ENCODE measurements at places on chromosomes 1 and 21.

DNA sequence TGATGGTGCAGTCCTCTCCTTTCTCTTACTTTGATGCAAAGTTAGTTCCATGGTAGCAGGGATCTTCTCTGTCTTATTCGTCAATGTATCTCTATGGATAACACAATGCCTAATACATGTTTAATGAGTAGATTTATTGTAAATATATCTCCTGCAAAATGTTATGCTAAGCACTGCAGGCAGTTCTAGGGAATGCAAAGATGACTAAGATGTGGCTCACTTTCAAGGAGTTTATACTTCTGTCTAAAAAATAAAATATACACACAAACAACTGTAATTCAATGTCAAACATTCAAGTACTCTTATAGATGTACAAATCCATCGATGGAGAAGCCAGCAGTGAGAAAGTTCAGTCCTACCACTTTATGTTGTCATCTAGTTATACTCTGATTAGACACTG is 194.3 kb downstream of the KCTD3 start:
- DNase-seq = no peak

- no peak for DNase-seq
Measured at GRCh38 chr1:238558156-238558555, 667.4 kb upstream of the ZP4 start.

GRCh38 chr1:28436211-28436769 is 66.8 kb downstream of the PHACTR4 start:
- DNase-seq = no peak

- DNase-seq = no peak
Measured at GRCh38 chr1:198535631-198536030, 4.8 kb downstream of the ATP6V1G3 start.

DNA sequence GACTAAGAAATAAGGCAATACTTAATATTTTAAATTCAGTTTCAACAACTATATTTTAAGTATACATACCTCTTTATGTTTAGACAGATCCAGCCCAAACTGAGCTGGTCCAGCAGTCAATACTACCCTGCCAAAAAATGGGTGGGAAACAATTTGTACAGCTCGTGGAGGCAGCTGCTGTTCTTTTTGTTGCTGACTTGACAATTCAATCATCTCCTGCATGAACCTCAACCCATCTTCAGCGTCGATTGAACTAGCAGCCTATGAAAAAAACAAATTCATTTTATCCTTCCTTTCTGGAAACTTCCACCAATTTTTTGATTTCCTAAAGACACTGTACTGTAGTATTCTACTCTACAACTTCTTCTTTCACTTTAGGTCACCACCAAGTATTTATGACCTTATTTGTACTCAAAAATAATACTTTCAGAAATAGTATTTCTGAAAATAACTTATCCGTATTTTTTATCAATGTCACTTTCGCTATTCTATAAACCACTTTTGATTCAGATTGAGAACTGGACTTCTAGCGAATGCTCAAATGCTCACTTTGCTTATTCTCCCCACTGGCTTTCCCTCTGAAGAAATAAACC is 46.5 kb downstream of the EDEM3 start:
- DNase-seq = no peak

- DNase-seq = no peak
Measured at GRCh38 chr1:26768755-26769154, 19.0 kb upstream of the PIGV start.

- no peak for DNase-seq
Measured at GRCh38 chr1:109882288-109883245, 28.1 kb upstream of the CSF1 start.

GRCh38 chr21:17921579-17922530 is 102.7 kb upstream of the C21orf91 start:
- no peak for DNase-seq

- peak; percentile 69 for DNase-seq
Measured at GRCh38 chr21:39938086-39938625, 70.9 kb downstream of the PCP4 start.

GRCh38 chr1:212634252-212634651 is 25.7 kb downstream of the ATF3 start:
- DNase-seq = no peak

GRCh38 chr1:12708396-12709090 is 7.4 kb upstream of the AADACL3 start:
- no peak for DNase-seq

- no peak for DNase-seq
Measured at GRCh38 chr21:44304011-44304616, 4.3 kb downstream of the PFKL start.

DNA sequence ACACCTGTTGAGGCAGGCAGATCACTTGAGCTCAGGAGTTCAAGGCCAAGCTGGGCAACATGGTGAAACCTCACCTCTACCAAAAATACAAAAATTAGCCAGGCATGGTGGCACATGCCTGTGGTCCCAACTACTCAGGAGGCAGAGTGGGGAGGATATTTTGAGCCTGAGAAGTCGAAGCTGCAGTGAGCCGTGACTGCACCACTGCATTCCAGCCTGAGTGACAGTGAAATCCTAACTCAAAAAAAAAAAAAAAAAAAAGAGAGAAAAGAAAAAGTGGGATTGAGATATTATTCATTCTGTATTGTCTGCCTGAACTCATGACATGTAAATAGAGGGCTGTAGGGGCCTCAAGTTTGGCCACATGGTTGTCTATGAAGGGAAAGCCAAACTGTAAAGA is 37.3 kb downstream of the WNT2B start:
- DNase-seq = no peak

DNA sequence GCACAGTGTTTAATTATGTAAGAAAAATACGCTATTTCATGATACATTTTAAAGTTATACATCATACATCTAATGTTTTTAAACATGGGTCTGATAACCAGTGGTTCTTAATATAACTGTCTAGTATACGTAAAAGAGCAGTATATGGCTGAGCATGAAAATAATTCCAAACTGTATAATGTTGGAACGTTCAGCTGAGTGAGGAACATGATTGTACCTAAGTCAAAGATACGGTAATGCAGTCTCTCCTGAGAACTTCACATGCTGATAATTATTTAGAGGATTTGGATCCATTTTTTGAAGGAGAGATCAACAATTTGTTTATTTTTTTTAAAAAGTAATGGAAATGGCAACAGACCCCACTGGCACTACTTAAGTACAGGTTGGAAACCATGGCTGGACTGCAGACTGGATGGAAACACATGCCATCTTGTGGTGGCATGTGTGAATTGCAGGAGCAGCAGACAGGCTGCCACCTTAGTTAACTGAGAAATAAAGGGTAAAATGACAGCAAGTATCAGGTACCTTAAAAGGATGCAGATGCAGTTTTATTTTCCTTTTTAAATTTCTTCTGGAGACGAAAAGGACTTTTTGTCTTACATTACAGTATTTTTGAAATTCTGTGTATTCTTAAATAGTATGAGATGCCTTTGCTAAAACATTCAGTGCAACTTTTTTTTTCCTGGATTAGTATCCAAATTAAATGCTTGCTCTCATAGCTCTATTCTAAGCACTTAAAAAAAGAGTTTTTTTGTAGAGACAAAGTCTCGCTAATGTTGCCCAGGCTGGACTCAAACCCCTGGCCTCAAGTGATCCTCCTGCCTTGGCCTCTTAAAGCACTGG is 73.8 kb downstream of the MTR start:
- peak; percentile 1 for DNase-seq

GRCh38 chr1:14774225-14774624 is 175.7 kb downstream of the KAZN start:
- no peak for DNase-seq

- no peak for DNase-seq
Measured at GRCh38 chr1:12383786-12384185, 154.0 kb downstream of the VPS13D start.

GRCh38 chr1:19344372-19344810 is 32.3 kb downstream of the SLC66A1 start:
- no peak for DNase-seq

DNA sequence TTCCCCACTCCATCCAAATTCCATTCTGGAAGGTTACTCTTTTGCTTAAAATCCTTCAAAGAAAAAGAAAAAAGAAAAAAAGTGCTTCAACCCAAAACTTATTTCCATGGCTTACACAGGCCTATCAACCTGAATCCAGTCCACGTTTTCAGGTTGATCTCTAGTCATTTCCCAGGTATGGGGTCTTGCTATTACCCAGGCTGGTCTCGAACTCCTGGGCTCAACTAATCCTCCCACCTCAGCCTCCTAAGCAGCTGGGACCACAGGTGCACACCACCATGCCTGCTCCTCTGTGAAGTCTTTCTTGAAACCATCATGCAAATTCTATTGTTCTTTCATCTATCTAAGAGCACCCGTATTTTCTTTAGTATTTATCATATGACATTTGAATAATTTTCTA is 7.6 kb downstream of the RNF19B start:
- DNase-seq = no peak

DNA sequence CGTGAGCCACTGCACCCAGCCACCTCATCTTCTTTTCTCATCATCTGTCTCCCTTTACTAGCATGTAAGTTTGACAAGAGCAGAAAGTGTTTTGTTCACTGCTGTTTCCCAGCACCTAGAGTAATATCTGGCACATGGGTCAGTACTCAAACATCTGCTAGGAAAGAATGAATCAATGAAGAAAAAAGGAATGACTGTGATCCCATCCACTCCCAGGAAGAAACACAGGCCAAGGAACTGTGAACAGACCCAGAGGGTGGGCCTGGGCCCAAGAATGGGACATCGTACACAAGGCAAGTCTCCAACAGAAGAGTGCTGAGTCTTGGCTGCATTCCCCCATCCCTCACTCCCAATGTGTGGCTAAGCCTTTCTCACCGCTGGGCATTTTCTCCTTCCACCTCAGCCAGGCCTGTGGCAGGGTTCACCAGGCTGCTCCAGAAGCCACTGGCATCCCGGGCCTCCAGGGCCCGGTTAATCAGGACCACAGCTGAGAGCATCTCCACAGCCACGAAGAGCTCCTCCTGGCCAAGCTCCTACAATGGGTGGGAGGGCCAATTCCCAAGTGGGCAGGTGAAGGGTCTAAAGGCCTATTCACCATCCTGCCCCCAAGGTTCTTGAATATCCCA is 18.4 kb downstream of the IQGAP3 start:
- no peak for DNase-seq

- no peak for DNase-seq
Measured at GRCh38 chr1:206729050-206729449, 41.5 kb upstream of the IL19 start.

DNA sequence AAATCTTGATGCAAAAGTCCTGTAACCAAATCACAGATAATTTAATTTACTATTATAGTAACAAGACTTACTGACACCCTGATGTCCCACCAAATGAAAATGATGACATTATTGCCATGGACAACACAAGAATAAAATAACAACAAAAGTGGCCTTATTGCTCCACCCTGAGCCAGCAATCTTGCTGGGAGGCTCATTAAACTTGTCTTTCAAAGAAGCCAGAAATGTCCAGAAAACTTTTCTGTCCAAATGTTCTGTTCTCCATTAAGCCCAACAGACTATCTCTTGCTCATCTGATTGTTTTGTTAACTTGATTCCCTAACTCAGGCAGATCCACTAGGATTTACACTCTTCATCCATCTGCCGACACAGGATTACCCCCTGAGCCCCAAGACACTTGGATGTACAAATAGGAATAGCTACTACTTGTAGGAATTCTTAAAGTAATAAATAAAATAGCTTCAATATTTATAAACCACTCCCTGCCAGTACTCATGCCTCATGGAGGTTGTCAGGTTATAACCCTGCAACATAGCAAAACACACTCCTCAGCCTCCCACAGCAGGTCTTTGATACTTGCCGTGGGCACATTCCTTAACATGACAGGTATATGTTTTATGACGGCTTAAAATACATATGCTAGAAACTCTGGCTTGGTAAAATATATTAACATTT is 84.9 kb downstream of the PTPN14 start:
- no peak for DNase-seq

GRCh38 chr1:12206792-12207424 is 22.9 kb upstream of the VPS13D start:
- DNase-seq = no peak

- DNase-seq = no peak
Measured at GRCh38 chr1:222441066-222441465, 106.8 kb downstream of the HHIPL2 start.

GRCh38 chr1:29096231-29096886 is 27.3 kb downstream of the TMEM200B start:
- DNase-seq = no peak

GRCh38 chr1:194071205-194071604 is 884.8 kb upstream of the B3GALT2 start:
- no peak for DNase-seq

DNA sequence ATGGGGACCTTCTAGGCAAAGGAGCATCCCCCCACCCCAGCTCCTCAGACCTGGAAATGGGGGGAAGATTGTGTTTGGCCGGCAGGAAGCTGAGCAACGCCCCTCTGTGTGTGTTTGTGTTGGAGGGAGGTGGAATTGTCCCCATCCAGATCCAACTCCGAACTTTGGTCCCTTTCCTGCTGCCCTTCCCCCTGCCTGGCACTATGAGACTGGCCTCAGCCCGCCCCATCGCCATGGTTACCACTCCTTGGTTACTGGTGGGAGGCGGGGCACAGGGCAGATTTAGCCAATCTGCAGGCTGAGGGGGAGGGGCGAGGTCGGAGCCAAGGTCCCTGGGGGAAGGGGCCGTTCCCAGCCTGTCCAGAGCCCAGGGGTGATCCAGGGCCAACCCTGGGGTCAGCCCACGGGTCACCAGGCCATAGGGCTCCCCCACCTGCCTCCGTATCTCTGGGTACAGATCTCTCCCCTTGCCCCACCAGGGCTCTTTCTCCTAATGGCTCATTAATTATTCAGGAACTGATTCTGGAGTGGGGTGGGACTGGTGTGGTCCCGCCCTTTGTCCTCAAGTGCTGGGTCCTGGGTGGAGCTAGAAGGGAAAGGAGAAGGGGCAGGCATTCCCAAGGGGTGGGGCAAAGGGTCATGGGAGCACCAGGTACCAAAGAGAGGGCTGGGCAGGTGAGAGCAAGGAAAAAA is 15.2 kb downstream of the PTPRF start:
- DNase-seq = peak; percentile 92

GRCh38 chr1:245688536-245689453 is 534.0 kb downstream of the KIF26B start:
- no peak for DNase-seq

GRCh38 chr1:184595596-184595995 is 159.1 kb downstream of the EDEM3 start:
- no peak for DNase-seq

DNA sequence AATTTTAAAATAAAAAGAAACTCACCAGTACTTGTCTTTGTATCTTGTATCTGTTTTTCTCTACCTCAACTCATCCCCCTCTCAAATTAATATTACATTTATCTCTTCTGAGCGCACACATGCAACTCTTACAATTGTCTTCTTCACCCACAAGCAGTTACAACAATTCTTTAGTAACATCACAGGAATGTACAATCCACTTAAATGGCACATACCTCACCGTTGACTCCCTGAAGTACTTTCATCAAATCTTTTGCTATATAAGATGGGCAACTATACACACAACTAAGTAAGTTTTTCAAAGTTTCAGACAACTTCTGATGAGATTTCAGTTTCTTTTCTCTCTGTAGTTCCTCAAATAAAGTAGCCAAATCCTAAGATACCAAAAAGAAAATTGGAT is 28.3 kb downstream of the HEATR1 start:
- no peak for DNase-seq

All from NCI-H2029 treated with DMSO at 0.1 percent for 48 hours (cell line).